ENCODE measurements at places on chromosomes 2 and 18.

DNA sequence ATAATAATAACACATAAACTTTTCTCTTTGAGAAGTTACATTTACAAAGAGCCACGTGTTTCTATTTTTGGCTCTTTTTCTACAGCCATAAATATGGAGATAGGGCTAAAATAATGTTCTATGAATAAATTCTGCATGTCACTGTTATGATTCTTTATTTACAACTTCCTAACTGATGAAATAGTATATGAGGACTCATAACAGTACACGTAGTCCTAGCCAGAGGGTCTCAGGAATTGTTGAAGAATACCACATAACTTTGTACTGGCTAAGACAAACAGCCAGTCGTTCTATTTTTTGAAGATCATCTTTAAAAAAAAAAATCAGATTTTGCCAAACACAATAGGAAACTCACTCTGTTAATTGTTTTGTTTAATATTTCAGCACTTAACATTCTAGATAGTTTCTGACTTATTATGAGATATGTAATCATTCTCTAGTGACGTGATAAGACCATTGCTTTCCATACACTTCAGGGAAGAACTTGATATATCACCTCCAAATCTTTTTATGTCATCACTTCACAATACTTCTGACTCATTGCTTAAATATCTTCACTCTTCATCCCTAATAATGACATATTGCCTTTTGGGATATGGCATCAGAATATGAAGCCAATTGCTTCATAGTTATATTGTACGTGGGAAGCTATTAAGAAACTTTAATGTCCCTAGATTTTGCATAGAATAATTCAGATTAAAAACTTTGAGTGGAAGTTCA lies 256.1 kb downstream of the XIRP2 start:
- H3K27me3 ChIP-seq = no peaks in the 10 kb centered on the region
- H3K27ac ChIP-seq = no peak overlapping the region
- H3K4me1 ChIP-seq = no peaks in the 10 kb centered on the region

DNA sequence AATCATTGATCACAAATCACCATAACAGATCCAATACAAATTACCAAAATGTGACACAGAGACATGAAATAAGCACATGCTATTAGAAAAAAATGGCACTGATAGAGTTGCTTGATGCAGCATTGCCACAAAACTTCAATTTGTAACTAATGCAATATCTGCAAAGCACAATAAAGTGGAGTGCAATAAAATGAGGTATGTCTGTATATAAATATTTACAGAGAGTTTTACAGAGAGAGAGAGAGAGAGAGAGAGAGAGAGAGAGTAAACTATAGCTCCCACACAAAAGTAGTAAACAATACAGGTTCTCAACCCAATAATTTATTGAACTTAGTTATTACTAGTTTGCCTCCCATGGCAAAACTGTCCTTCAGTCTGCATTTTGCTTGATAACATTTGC lies 1807.0 kb downstream of the SUCLG1 start:
- DNase-seq = no peak
- H3K27me3 ChIP-seq = no peaks in the 10 kb centered on the region
- H3K4me3 ChIP-seq = no peak overlapping the region
- no peak overlapping the region for H3K27ac ChIP-seq
- H3K36me3 ChIP-seq = no peaks in the 10 kb centered on the region

- no peak overlapping the region for H3K4me3 ChIP-seq
- H3K27me3 ChIP-seq = no peaks in the 10 kb centered on the region
- H3K36me3 ChIP-seq = no peaks in the 10 kb centered on the region
- no peak for DNase-seq
- no peak overlapping the region for H3K27ac ChIP-seq
Observed at GRCh38 chr2:140200764-140201163, 1420.6 kb upstream of the NXPH2 start.

- DNase-seq = no peak
- no peaks in the 10 kb centered on the region for H3K27me3 ChIP-seq
- H3K4me3 ChIP-seq = no peak overlapping the region
- no peaks in the 10 kb centered on the region for H3K4me1 ChIP-seq
- no peaks in the 10 kb centered on the region for H3K36me3 ChIP-seq
Observed at GRCh38 chr2:70710038-70710690, 57.8 kb downstream of the ADD2 start.

DNA sequence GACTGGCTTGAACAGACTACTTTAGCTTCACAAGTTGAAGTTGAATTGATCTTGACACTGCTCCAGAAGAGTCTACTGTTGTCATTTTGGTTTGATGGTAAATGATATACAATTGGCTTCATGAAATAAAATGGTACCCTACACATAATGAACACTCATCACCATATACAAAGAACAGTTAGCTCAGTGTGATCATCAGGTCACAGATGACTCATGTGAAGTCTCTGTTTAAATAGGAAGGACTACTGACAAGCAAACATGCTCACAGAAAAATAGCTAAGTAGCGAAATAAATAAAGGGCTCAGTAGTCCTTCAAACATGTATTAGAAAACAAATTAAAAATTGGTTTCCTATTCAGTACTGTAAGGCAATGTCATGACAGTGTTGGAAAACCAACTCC lies 96.2 kb downstream of the MEIS1 start:
- H3K27me3 ChIP-seq = no peaks in the 10 kb centered on the region
- no peaks in the 10 kb centered on the region for H3K36me3 ChIP-seq
- H3K27ac ChIP-seq = no peak overlapping the region
- no peak overlapping the region for H3K4me3 ChIP-seq

DNA sequence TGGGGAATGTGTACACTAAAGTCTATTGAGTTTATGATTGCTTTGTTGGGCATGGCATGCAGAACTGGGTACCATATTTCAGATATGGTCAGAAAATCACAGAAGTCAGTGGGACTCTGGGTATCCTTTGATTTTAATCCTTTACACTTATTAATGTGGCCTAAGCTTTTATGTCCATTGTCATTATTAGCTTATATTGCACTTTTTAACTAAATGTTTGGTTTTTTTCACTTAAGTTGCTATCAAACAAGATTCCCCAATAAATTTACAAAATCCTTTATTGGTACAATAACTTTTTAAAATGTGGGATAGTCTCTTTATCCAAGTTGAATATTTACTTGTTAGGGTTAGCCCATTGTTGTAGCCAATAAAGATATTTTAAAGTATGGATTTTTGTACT lies 234.1 kb upstream of the NRP2 start:
- H3K36me3 ChIP-seq = no peaks in the 10 kb centered on the region
- H3K27ac ChIP-seq = no peak overlapping the region
- no peak overlapping the region for H3K4me3 ChIP-seq
- no peak for DNase-seq
- no peaks in the 10 kb centered on the region for H3K4me1 ChIP-seq

DNA sequence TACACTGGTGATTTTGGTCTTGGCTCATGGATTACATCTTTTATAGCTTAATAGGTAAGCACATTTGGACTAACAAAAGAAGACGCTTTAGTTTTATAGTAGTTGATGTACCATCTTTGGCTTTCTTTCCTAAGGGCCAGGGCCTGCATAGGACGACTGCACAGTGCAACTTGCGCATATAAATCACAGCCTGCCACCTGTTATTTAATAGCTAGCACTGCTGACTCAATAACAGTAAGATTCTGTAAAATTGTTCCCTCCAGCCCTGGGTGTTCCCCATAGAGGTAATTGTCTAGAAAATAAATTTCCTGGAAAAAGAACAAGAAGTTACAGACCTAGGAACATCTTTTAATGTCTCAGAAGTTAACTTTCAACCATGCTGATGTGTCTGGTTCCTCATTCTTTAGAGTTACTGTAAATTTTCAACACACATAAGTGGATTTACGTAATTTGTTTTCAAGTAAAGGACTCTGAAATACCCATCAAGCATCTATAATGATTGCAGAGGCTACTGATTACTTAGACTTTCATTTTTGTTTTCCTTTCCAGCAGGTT lies 594.2 kb upstream of the NXPH2 start:
- no peaks in the 10 kb centered on the region for H3K36me3 ChIP-seq
- H3K4me1 ChIP-seq = no peaks in the 10 kb centered on the region
- no peaks in the 10 kb centered on the region for H3K27me3 ChIP-seq
- no peak overlapping the region for H3K27ac ChIP-seq
- no peak overlapping the region for H3K4me3 ChIP-seq
- no peak for DNase-seq

DNA sequence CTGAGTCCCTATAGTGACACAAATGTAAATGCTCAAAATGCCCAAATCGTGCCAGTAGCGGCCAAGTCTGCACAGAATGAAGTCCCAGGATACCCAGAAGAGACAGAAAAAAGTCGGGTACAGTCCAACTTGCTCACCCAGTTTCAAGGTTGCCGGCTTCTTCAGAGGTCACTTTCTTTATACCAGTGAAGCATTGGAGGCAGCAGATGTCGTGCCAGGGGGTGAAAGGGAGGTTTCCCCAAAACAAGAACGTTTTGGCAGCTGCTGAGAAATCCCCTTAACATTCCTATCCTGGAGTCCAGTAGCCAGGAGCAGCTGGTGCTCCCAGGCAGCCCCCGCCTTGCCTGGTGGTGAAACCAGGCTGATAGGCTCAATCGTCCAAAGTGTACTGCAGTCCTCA lies 58.1 kb upstream of the MCFD2 start:
- no peak overlapping the region for H3K27ac ChIP-seq
- no peak for DNase-seq
- no peaks in the 10 kb centered on the region for H3K27me3 ChIP-seq
- H3K36me3 ChIP-seq = peaks cover 31% of the 10 kb centered on the region
- H3K4me1 ChIP-seq = peaks cover 23% of the 10 kb centered on the region

- H3K36me3 ChIP-seq = no peaks in the 10 kb centered on the region
- peaks cover 51% of the 10 kb centered on the region for H3K27me3 ChIP-seq
- H3K4me3 ChIP-seq = no peak overlapping the region
- no peak overlapping the region for H3K27ac ChIP-seq
- no peak for DNase-seq
Observed at GRCh38 chr2:111045771-111046444, 74.8 kb upstream of the BCL2L11 start.

DNA sequence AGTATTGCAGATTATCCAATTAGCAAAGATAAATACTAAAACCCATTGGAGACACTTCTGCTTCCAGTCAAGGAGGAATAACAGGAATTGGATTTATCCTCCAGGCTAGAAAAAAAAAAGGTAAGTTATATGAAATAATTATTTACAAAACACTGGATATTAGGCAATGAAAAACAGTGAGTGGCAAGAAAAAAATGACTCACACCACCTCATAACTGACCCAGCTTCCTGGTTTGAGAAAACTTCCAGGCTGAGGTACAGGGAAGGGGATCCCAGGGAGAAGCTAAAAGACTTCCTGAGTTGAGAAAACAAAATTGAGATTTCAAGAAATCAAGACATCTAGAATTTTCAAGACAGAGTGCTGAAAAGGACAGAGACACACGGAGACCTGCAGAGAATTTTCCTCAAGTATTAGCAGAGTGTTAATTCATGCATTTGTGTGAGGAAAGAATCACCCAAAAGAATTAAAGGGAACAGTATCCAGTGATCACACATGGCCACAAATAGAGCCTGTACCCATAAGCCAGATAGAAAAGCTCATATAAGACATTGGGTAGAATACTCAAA lies 17.4 kb downstream of the SRD5A2 start:
- no peak overlapping the region for H3K4me3 ChIP-seq
- no peak overlapping the region for H3K27ac ChIP-seq
- no peaks in the 10 kb centered on the region for H3K27me3 ChIP-seq
- no peak for DNase-seq
- no peaks in the 10 kb centered on the region for H3K4me1 ChIP-seq

GRCh38 chr2:16060936-16061338 lies 120.6 kb downstream of the MYCN start:
- H3K4me1 ChIP-seq = no peaks in the 10 kb centered on the region
- H3K27ac ChIP-seq = no peak overlapping the region

- H3K4me3 ChIP-seq = no peak overlapping the region
- peaks cover 2% of the 10 kb centered on the region for H3K36me3 ChIP-seq
- no peaks in the 10 kb centered on the region for H3K4me1 ChIP-seq
- H3K27ac ChIP-seq = no peak overlapping the region
Observed at GRCh38 chr18:57741273-57741672, 61.8 kb downstream of the ATP8B1 start.

GRCh38 chr18:63523660-63524059 lies 18.5 kb upstream of the SERPINB12 start:
- no peaks in the 10 kb centered on the region for H3K36me3 ChIP-seq
- H3K27ac ChIP-seq = no peak overlapping the region
- H3K4me3 ChIP-seq = no peak overlapping the region
- peaks cover 15% of the 10 kb centered on the region for H3K27me3 ChIP-seq

DNA sequence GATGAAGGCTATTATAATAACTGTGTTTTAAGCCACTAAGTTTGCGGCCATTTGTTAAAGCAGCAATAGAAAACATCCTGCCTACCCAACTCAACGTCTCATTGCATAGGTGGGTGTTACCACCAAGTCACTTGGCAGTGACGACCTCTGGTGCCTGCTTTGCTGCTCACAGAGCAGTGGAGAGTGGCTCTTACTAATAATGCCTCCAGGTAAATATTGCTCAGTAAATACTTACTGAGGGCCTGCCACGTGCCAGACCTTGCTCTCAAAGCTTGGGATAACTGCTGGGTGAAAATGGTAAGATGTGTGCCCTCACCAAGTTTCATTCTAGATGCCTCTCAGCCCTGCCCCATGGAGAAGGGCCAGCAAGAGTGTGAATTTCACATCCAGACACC lies 27.7 kb downstream of the ITGA6 start:
- H3K4me1 ChIP-seq = peaks cover 58% of the 10 kb centered on the region
- no peaks in the 10 kb centered on the region for H3K27me3 ChIP-seq

DNA sequence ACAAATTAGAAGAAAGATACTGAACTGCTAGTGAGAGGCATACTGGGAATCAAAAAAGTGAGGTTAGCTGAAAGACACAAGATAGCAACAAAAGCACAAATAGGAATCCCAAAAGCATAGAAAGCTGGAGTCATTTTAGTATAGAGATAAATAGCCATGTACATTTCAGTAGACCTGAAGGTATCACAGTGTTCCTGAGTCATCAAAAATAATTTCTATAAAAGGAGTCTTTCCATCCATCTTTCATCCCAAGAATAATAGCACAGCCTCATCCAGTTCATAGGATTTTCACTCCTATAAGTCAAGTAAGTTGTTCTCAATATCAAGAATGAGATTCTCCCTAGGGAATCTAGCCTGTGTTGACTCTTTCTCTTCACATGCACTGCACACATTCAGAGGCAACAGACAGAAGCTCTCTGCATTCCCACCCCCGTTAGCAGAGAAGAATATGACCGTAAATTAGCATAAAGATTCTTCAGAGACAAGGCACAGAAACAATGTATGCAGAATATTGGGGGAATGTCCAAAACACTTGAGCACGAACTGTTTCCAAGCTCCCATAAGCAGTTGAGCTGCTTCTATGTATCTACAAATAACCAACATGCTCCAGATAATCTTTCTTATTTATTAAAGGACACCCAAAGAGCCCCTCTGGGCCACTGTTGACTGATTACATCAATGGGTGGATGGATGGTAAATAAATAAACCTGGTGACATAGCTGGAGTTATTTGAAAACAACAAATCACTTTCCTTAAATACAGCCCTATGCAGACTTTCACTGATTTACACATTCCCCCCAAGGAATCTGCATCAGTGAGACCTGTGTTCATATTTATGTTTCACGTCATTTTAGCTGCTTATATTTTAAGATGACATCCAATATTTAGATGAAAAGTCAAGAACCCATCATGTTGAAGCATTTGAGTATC lies 174.5 kb upstream of the PKDCC start:
- peaks cover 32% of the 10 kb centered on the region for H3K27me3 ChIP-seq
- no peak for DNase-seq
- H3K36me3 ChIP-seq = no peaks in the 10 kb centered on the region

- H3K36me3 ChIP-seq = no peaks in the 10 kb centered on the region
- H3K4me1 ChIP-seq = no peaks in the 10 kb centered on the region
- no peak for DNase-seq
- H3K4me3 ChIP-seq = no peak overlapping the region
- H3K27me3 ChIP-seq = peaks cover under 1% of the 10 kb centered on the region
- H3K27ac ChIP-seq = no peak overlapping the region
Observed at GRCh38 chr2:224645722-224646121, 60.6 kb upstream of the CUL3 start.
